Stimulated activated CD4-positive, alpha-beta T cell treated with anti-CD3 and anti-CD28 coated beads, TNF-alpha, amount 100 ng/mL, for 4 hours (primary cell): ENCODE measurements at places on chromosomes 6 and 20.
A peak's percentile ranks its signal among the peaks of the same experiment; 100 is the strongest.

- DNase-seq, result no peak
Measured at GRCh38 chr20:836190-836589, 2.7 kb downstream of the FAM110A start.

GRCh38 chr6:121436960-121437850 lies 1.8 kb downstream of the GJA1 start:
- no peak for DNase-seq

- DNase-seq, result no peak
Measured at GRCh38 chr6:35031611-35032529, 109.3 kb downstream of the TCP11 start.

GRCh38 chr6:32973144-32974015 lies 5.0 kb downstream of the BRD2 start:
- peak; percentile 27 for DNase-seq

DNA sequence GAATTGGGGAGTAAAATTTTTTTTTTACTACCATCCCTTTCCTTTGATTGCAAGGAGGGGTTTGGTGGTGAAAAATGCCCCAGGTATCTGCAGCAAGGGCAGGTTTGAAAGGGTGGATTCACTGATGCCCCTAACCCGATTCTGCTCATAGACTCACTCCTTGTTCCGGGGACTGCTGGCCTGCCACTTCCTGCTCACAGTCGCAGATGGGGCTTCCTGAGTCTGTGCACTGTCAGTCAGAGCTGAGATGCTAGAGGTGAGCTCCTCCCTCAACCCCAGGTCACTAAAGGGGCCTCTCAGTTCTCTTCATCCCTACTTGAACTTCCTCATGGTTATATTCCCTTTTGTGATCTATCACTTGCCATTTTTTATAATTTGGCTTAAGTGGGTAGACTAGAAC lies 357.9 kb downstream of the FARS2 start:
- DNase-seq, result no peak

GRCh38 chr6:170088582-170088955 lies 202.3 kb downstream of the DLL1 start:
- no peak for DNase-seq

DNA sequence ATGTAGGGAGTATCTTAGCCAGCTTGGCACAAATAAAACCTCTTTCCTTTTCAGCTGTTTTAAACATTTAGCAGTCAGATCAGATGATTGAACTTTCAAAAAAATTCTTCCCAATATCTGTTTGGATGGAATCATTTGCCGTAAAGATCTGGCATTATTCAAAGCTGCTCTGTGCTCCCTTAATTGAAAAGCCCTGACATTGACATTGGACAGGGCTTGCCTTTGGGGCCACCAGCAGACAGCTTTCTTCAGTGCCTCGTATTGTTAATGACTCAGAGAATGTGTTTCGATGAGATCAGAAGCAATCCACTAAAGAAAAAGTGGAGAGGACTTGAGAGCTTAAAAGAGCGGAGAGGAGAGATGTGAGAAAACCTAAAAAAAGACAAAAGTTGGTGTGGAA lies 343.5 kb downstream of the NRN1 start:
- no peak for DNase-seq

DNA sequence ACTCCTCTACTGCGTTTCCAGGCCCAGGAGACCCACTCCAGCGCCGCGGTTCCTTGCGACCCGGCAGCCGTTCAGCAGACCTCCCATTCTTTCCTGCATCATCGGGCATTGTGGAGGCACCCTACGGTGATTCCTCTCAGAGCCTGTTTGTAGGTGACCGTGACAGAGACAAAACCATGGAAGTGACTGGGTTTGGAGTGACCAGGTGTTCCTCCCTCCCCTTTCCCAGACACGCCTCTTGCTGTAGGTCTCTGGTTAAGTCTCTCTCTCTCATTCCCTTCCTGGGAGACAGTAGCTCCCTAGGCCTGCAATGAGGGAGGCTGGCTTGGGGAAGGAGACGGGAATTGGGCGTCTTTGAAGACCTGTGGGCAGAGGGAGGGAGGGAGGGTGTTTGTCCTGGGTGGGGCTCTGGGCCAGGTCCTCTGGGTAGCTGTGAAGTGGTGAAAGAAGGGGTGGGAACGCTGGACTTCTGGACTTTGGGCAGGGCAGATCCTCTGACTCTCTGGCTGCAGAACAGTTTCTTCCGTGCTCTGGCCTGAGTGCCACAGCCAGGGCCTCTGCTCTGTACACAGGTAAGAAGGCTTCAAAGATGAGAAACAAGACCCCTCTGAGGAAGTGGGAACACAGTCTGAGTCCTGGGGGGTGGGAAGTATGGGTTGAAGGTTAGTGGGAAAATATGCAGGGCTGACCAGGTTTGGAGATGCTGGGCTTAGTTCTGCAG lies 763 bp downstream of the KLC4 start:
- DNase-seq, result no peak

GRCh38 chr6:117515326-117515725 lies 32.9 kb downstream of the DCBLD1 start:
- no peak for DNase-seq

DNA sequence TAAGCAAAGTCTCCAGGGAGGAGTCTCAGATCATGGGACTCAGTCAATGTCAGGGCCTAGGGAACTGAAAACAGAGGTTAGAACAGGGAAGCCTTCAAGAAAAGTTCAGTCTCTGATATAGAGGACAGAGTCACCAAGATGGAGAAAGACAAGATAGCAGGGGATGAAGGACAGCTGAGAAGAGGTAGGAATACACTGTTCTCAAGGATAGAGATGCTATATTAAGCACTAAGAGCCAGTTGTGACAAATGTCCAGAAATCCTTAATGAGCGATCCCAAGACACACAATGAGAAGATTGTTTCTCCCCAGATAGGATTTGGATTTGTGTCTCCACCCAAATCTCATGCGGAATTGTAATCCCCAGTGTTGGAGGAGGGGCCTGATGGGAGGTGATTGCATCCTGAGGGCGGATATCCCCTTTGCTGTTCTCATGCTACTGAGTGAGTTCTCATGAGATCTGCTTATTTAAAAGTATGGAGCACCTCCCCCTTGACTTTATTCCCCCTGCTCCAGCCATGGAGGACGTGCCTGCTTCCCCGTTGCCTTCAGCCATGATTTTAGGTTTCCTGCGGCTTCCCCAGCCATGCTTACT lies 168.2 kb downstream of the AKAP7 start:
- no peak for DNase-seq
